ENCODE measurements at places on chromosomes 3 and 15. TPM values are rescaled to one million over a fixed set of nuclear protein-coding genes. Genes with fewer than 3 reads are reported as not detected.

TMOD2 gene
- 11.3 TPM for total RNA-seq

MESP2 gene
- total RNA-seq = 0.35 TPM

P2RY14 gene
- total RNA-seq = 3.6 TPM

CCK gene
- 0.76 TPM for total RNA-seq

PLSCR5 gene
- total RNA-seq = not detected

CEMIP gene
- 12.4 TPM for total RNA-seq

- H3K4me1 ChIP-seq = peaks cover 31% of the 10 kb centered on the region
- no peak overlapping the region for H3K4me3 ChIP-seq
- no peaks in the 10 kb centered on the region for H3K36me3 ChIP-seq
- DNase-seq = no peak
These were observed 3.5 kb upstream of the ABHD17C start for GRCh38 chr15:80691575-80691974.

- H3K27me3 ChIP-seq = no peaks in the 10 kb centered on the region
- H3K36me3 ChIP-seq = no peaks in the 10 kb centered on the region
- no peak overlapping the region for H3K4me3 ChIP-seq
- no peak for DNase-seq
These were observed 161.9 kb upstream of the TNIK start for GRCh38 chr3:171622126-171622525.

GRCh38 chr3:152656972-152657355, 178.0 kb upstream of the P2RY1 start:
- H3K4me1 ChIP-seq = peaks cover 11% of the 10 kb centered on the region
- H3K36me3 ChIP-seq = no peaks in the 10 kb centered on the region
- H3K27ac ChIP-seq = no peak overlapping the region
- H3K4me3 ChIP-seq = no peak overlapping the region

DNA sequence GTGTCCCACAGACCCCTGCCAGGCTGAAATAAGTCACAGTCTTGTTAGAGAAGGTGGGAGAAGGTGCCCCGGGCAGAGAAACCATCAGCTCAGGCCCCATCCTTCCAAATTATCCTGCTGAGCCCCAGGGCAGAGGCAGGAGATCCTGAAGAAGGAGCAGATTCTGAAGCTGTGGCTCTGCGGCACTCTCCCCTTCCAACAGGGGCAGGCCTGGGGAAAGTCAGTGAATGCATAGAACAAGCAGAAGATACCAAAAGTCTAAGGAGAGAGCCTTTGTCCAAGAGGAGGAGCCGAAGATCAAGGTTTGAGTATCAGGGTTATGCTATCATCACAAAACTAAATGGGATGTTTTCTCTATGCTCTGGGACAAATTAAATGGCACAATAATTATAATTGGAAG, 249.3 kb downstream of the XXYLT1 start:
- no peaks in the 10 kb centered on the region for H3K36me3 ChIP-seq
- peaks cover 9% of the 10 kb centered on the region for H3K4me1 ChIP-seq
- no peaks in the 10 kb centered on the region for H3K27me3 ChIP-seq
- H3K4me3 ChIP-seq = no peak overlapping the region

- peaks cover 13% of the 10 kb centered on the region for H3K4me1 ChIP-seq
- DNase-seq = no peak
- no peaks in the 10 kb centered on the region for H3K36me3 ChIP-seq
- no peak overlapping the region for H3K4me3 ChIP-seq
- H3K27ac ChIP-seq = no peak overlapping the region
These were observed 326.9 kb downstream of the UACA start for GRCh38 chr15:70436428-70436827.

GRCh38 chr15:79172032-79172481, 81.5 kb upstream of the RASGRF1 start:
- no peak for DNase-seq
- no peaks in the 10 kb centered on the region for H3K36me3 ChIP-seq
- H3K27ac ChIP-seq = no peak overlapping the region
- peaks cover 53% of the 10 kb centered on the region for H3K27me3 ChIP-seq
- H3K4me3 ChIP-seq = no peak overlapping the region

DNA sequence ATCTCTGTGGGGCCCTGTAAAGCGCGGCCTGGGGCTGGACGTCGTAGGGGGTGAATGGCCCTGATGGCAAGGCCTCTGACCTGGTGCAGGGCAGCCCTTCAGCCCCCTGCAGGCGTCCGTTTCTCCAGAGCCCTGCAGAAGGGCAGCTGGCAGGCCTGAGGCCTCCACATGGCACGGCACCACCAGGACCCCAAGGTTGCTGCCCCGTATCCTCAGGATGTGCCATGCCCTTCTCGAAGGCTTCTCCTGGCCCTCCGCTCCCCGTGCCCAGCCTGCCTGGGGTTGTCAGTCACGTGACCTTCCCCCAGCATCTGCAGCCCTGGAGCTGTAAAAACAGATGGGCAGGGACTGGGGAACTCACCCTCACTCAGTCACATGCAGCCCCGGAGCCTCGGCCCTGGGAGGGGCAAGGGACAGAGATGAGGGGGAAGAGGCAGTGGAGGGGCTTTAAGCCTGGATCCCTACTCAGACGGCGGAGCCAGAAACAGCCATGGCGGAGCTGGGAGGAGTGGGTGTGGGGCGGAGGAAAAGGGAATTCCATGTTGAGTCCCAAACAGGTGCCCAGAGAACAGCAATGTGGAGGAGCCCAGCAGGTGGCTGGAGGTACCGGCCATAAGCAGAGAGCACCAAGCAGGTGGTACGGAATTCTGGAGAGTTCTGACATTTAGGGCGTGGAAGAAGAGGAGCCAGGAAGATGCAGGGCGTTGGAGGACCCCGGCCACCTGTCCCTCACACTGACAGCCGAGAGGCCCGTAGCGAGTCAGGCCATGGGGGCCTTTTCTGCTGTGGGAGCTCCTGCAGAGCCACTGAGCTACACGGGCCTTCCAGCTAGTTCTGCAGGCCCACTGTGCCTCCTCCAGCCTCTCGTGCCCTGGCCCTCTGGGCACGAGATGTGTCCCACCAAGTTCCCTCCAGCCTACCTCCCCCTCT, 193.1 kb downstream of the XXYLT1 start:
- no peaks in the 10 kb centered on the region for H3K27me3 ChIP-seq
- no peak for DNase-seq
- H3K4me1 ChIP-seq = peaks cover 3% of the 10 kb centered on the region
- H3K27ac ChIP-seq = no peak overlapping the region
- H3K4me3 ChIP-seq = no peak overlapping the region
- H3K36me3 ChIP-seq = no peaks in the 10 kb centered on the region
